ENCODE measurements at places on chromosomes 16 and 17. TPM values are rescaled to one million over a fixed set of nuclear protein-coding genes. Genes with fewer than 3 reads are reported as not detected.

The TBX2 gene
- total RNA-seq = not detected

The GRIN2C gene
- 0.09 TPM for total RNA-seq

GRCh38 chr16:88083582-88083981 is 132.3 kb downstream of the BANP start:
- no peak for DNase-seq

The CACNG3 gene
- total RNA-seq = not detected

GRCh38 chr17:55053855-55054254 is 85.3 kb downstream of the STXBP4 start:
- DNase-seq = peak; percentile 12

GRCh38 chr16:20004931-20005330 is 68.8 kb downstream of the GPR139 start:
- DNase-seq = no peak

The MEOX1 gene
- 1.7 TPM for total RNA-seq

The AOC3 gene
- total RNA-seq = 1.2 TPM

GRCh38 chr17:78935419-78936323 is 10.5 kb upstream of the TIMP2 start:
- DNase-seq = no peak
